ENCODE measurements at places on chromosomes 5 and 9.

GRCh38 chr5:34411470-34412346 lies 244.4 kb upstream of the RAI14 start:
- no peak for DNase-seq

DNA sequence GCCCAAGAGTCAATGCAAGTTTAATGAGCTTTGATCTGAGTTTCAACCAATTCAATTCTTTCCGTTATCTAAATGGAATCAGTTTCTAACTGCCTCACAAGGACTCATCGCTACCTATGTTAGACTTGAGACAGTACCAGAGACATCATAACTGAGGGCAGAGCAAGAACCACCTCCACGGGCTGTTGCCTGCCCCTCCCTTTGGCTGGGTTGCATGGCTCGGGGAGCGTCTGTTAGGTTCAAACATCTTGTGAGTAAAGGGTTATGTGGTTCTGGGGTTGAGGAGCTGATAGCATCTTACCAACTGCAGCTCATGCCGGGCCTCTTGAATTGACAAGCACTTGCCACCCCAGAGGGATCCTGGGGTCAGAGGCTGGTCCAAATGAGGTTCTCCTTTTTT lies 457.9 kb downstream of the ENC1 start:
- no peak for DNase-seq

- no peak for DNase-seq
Observed at GRCh38 chr9:35827486-35827885, 1.0 kb downstream of the FAM221B start.

DNA sequence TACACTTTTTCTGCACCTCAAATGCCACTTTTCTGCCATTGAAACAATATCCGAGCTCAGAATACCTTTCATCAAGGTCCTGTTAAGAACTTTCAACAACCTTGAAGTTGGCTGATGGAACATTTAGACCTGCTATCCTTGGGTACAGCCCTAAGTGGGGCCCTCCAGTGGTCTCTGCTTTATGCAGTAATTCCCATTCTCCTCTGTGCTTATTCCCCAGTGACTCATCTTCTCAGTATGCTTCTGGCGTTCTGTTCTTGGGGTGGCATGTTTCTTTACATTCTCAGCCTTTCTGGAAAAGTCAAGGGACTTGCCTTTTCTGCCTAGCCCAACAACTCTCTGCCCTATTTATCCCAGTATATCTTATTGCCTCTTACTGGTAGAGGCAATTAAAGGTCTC lies 7.1 kb downstream of the ANP32B start:
- peak; percentile 19 for DNase-seq

- DNase-seq = peak; percentile 21
Observed at GRCh38 chr5:96629774-96630173, 32.4 kb upstream of the CAST start.

DNA sequence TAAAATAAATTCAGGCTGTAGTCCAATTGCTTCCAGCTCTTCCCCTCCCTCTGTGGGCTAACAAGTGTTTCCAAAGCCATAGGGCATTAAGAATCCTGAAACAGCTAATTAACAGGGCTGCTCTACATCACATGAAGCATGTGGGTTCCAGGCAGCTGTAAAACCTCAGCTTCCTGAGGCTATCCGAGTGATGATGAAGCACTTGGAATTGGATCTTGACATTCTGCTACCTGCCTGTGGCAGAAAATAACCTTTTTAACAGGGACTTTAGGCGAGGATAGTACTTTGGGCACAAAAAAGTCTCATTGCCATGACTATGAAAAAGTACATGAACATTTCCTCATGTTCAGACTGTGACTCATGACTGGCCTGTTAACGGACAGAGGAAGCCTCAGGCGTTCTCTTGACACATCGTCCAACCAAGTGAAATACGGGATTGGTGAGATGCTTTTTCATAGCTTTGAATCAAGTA lies 107.2 kb downstream of the PDE4D start:
- no peak for DNase-seq

DNA sequence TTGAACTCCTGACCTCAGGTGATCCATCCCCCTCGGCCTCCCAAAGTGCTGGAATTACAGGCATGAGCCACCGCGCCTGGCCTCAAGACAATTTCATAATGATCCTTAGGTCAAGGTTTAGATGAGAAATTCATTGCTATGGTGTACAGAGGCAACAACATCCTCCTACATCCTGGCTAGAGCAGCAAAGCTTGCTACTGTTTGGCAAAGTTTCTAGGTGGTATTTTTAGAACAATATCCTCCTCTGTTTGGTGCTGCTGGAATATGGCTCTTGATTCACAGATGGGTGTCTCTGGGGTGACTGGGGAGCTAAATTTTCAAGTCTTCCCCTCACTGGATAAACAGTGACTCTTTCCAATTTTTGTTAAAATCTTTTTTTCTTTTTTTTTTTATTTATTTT lies 30.6 kb downstream of the CRHBP start:
- DNase-seq = no peak

DNA sequence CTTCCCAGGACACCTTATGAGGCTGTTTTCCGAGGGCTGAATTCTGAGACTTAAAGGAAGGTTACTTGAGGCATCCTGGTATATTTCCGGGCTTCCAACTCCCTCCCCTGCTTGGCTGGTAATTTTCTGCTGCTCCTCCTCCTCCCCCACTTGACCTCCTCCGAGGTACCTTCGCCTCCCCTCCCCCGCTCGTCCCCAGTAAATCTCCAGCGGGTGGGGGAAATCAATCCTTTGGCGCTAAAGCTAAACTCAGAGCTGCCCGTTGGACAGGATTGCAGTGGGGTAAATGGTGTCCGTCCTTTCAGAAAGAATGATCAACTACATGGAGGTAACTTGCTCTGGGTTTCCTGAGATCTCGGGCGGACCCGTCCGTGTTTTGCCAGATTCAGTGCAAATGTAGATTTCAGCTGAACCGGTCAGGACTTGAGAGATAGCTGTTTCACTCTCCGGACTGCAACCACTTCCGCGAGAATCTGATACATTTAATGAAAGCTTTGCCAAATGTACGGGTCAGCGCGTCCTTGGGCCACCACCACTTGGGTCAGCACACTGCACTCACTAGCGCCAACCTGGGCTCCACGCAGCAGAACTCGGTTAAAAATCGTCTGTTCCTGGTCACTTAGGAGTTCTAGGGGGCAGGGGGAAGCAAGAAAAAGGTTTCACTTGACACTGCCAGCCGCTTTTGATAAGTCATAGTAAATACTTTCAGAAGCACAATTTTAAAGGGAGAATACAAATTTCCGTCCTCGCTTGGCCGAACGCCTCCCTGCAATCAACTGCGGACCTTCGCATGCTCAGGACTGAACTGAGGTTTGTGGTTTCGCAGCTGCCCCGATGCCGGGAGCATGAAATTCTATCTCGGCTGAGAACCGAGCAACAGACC lies 4.6 kb upstream of the ISL1 start:
- DNase-seq = no peak

- DNase-seq = no peak
Observed at GRCh38 chr5:143527808-143528207, 124.3 kb upstream of the NR3C1 start.

GRCh38 chr9:124239249-124240073 lies 18.3 kb upstream of the NEK6 start:
- DNase-seq = peak; percentile 75

DNA sequence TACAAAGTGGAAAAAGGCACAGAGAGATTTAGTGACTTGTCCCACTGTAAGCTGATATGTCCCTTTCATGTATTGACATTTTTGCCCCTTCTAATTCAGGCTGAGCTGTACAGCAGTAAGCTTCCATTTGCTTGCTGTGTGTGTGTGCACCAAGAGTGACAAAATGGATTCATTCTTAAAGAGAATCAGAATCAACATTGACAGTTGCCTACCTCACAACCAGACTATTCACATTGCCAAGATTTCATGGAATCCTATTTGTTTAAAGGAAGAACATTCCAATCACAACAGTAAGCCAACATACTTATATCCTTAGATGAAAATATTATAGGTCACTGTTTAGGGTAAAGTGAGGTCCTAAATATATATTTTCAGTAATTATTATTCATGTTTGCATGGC lies 102.6 kb downstream of the TMEM232 start:
- DNase-seq = no peak

- no peak for DNase-seq
Observed at GRCh38 chr9:3968891-3969290, 331.0 kb downstream of the GLIS3 start.

GRCh38 chr5:33688066-33688465 lies 203.7 kb downstream of the ADAMTS12 start:
- DNase-seq = no peak

- no peak for DNase-seq
Observed at GRCh38 chr9:16542290-16542689, 328.2 kb downstream of the BNC2 start.

DNA sequence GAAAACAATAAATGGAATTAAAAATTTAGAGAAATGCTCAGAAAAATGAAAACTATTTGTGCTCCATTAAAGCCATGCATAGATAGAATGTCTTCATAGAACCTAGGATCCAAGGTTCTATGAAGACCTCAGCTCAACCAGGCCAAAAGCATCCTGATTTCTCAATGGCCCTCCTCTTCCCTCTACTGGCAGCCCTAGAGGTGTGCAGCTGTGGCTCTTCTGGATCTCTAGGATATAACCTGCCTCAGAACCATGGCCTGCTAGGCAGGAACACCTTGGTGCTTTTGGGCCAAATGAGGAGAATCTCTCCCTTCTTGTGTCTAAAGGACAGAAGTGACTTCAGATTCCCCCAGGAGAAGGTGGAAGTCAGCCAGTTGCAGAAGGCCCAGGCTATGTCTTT lies 15.1 kb downstream of the IFNA1 start:
- peak; percentile 12 for DNase-seq

GRCh38 chr5:167820101-167820990 lies 471.1 kb upstream of the WWC1 start:
- DNase-seq = no peak

DNA sequence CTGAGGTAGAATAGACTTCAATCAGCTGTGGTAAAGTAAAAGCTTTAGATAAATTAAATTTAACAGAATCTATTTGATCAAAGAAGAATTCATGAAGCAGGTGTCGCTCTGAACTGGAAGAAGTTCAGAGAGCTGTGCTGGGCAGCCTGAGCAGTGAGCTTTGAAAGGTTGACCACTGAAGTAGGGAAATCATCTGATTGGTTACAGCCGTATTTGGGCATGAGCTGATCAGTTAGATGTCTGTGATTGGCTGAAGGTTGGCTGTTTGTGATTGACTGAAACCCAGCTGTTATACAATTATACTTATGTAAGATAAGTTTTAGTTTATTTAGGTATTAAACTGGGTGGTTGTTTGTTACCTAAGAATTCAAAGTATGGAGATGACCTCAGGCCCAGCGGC lies 1174.6 kb downstream of the CDH9 start:
- no peak for DNase-seq

DNA sequence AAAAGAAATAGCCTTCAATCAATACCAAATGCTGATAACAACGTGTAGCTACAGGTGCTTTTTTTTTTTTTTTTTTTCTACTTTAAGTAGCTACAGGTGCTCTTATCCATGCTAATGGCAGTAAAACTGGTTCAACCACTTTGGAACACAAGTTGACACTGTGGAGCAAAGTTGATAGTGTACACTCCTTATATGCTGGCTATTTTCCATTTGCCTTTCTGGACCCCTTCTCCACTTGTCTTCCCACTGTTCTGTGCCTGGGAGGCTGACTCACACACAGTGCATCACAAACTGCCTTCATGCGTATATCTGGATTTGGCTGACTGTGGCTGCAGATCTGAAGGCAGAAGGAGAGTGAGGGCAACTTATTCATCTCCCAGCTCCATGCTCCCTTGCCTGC lies 247.9 kb downstream of the MSX2 start:
- no peak for DNase-seq

- DNase-seq = peak; percentile 87
Observed at GRCh38 chr9:121073038-121073437, 1.7 kb upstream of the CNTRL start.

DNA sequence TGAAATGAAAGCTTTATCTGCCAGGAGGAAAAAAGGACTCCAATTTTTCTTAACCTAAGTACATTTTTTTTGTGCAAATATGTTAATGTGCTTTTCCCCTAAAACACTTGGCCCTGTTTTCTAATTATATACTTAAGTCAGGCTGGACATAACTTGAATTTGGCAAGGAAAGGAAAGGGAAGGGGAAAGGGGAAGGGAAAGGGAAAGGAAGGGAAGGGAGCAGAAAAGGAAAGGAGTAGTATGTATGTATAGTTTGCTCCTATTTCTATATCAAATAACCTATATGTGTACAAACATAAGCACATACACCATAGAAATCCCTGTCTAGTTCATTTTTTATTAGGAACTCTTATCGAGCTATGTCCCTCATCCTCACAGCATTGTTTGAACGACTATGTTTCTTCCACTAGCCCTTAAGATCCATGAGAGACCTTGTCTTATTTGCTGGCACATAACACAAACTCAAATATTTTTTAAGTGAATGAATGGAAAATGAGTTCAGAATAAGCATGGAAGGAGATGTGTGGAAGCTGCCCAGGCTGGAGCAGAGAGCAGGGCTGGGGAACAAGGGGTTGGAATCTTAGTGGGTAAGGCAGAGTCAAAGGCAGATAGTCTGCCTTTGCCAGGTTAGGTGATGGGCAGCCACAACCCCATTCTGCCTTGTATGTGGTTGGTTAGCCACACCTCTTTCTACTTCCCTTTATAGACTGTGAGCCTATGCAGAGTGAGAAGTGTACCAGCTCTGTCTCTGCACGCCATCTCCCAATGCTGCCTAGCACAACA lies 70.0 kb downstream of the KLHL3 start:
- peak; percentile 49 for DNase-seq

DNA sequence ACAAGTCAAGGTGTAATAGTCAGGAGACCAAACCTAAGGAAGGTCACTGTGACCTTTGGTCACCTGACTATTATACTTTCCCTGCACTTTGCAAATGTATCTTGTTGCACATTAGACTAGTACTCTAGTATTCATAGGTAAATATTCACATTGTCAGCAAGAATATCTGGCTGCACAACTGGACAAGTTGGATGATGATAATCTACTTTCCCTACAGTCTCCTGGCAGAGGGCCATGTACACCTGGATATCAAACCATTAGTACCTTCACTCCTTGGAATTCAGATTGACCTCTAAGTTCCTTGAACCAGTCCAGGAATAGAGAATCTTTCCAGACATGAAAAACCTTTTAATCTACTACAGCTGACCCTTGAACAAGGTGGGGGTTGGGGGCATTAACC lies 344.8 kb downstream of the DEPDC1B start:
- no peak for DNase-seq

- DNase-seq = no peak
Observed at GRCh38 chr9:108396611-108397010, 459.2 kb downstream of the ACTL7B start.

GRCh38 chr5:169296419-169297143 lies 4.4 kb downstream of the SLIT3 start:
- DNase-seq = no peak

- DNase-seq = peak; percentile 93
Observed at GRCh38 chr9:32906213-32906612, 95.2 kb downstream of the APTX start.

DNA sequence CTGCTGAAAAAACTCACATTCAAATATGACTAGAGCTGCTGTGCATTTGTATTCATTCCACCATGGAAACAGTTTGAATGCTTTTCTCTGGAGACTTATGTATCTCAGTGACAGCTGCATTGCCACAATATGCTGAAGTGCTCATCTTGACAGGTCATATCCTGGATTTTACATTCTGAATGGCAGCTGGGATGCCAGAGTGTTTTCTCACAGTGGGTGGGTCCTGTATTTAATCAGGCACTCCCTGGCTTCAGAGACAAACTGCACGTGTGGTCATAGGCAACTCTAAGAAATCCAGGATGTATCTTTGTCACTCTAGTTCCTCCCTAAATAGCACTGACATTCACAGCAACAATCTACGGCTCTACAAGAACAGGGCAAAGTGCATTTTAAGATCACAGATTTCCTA lies 75.6 kb downstream of the ST8SIA4 start:
- DNase-seq = no peak

- DNase-seq = no peak
Observed at GRCh38 chr9:115262477-115262876, 144.5 kb upstream of the TNC start.

GRCh38 chr5:177412603-177413233 lies 3.4 kb upstream of the F12 start:
- no peak for DNase-seq

All from Kasumi-1 (cell line).